ENCODE measurements at places on chromosomes 1 and 21.

DNA sequence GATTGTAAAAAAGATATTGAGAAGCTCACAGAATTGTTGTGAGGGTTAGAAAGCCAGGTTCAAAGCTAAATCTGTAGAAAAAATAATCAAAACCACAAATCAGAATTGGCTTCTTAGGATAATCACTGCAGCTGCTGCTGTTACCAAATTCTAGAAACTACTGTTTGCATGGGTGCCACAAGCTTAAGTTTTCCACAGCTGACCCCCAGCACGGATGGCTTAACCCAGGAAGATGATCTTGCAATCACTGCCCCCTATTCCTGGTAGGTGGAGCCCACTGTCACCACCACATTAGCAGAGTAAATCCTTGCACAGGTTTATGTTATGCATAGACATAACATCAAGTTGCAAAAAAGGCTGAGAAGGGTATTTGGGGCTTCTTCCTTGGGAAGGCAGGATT, 877.8 kb upstream of the ADGRL2 start:
- no peak for DNase-seq

DNA sequence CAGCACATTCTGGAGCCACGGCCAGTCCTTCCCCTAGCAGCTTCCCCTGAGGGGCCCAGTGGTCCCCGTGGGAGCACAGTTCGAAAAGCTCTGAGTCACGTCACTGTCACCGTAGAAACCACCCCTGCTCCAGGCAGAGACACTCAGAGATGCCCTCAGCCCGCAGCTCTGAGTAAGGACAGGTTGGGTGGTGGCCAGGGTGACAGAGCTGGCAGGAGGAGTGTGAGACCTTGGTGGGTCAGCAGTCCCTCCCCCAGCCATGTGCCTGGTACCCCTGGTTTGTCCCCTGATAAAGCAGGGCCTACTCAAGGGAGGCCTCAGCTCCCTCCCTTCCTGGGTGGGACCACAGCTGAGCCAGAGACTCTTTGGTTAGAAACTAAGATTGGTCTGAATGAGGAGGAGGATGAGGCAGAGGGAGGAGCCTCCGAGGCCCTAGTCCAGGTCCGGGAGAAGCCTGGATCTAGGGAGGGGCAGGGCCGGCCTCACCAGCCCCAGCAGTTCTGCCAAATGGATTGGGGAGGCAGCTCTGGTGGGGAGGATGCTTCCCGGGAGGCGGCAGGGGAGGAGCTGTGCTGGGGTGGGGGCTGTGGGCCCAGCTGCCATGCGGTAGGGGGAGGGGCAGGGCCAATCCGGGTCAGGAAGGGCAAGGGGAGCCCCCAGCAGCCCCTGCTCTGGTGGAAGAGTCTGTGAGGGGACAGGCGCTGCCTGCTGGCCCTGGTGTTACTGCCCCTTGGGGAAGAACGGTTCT, 55.2 kb downstream of the SLC9A1 start:
- DNase-seq, result no peak

- DNase-seq, result no peak
Observed at GRCh38 chr1:232221802-232222499, 408.0 kb downstream of the SIPA1L2 start.

DNA sequence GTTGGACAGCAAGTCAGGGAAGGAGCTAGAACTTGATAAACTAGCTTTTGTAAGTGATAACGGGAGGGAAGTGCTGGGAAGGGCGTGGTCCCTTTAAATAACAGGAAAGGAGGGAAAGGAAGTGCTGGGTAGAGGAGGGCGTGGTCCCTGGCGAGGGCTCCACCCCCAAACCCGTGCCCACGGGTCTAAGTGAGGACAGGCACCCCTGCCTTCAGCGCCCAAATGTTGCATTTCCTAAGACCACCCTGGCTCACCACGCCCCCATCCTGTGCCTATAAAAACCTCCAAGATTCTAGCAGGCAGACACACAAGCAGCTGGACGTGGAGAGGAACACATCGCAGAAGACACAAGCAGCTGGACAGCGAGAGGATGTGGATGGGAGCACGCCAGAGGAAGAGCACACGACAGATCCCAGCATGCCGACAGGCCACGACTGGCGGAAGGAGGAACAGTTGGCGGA, 58.5 kb downstream of the PALMD start:
- DNase-seq, result no peak

GRCh38 chr1:56397409-56397808, 182.0 kb downstream of the PLPP3 start:
- DNase-seq, result no peak

- no peak for DNase-seq
Observed at GRCh38 chr1:157139052-157139715, 989 bp upstream of the ETV3 start.

DNA sequence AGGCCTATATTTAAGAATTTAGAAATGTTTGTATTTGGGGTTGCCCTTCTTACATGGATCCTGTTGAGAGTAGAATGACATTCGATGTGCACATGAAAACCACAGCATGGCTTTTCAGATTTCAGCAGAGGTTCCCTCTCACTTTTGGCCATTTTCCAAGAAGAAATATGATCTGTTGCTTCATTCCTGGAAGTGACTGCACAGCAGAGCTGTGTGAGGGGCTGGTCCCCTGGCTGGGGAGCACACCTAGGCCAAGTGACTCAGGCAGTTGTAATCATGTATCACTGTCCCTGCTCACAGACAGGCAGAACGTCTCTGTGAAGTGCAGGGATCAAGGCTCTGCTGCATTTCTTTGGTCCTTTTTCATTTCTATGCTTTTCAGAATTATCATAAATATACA, 32.3 kb downstream of the AGT start:
- peak; percentile 33 for DNase-seq

DNA sequence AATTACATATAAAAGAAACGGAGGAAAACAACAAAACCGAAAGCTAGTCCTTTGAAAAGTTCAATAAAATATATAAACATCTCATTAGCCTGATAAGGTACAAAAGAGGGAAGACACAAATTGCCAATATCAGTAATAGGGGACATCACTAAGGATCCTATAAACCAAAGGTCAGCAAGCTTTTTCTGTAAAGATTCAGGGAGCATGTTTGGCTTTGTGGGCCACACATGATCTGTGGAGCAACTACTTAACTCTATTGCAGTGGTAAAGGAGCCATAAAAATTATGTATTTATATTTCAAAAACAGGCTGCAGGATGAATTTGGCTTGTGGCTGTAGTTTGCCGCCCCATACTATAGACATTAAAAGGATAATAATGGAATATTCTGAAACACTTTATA, 5.5 kb upstream of the NSUN4 start:
- no peak for DNase-seq

DNA sequence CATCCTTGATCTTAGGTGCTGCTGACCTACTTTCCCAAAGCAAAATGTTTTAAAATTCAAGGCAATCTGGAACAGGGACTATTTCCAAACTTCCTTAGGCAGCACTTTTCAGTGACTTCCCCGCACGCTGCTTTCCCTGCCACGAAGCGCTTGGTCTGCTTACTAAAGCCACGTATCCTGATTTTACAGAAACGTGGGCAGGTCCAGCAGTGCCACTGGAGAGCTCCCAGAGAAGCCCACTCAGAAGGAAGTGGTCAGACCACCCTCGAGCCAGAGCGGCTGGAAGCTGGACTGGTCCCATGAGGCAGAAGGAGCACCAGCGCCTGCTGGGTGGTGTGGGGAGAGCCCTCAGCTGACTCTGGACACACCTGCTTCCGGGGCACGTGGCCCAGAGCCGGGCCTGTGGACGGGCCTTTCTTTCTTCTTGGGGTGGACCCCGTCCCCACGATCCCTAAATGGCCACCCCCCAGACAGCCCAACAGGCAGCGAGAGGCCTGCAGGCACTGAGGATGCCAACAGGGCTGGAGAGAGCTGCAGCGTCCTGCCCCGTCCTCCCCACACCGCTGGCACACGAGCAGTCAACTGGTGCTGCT, 23.2 kb downstream of the PTTG1IP start:
- DNase-seq, result no peak

- no peak for DNase-seq
Observed at GRCh38 chr1:8061673-8062386, 35.7 kb upstream of the ERRFI1 start.

- no peak for DNase-seq
Observed at GRCh38 chr1:52159033-52159789, 17.3 kb downstream of the ZFYVE9 start.

- no peak for DNase-seq
Observed at GRCh38 chr21:42157606-42158310, 61.2 kb upstream of the ABCG1 start.

Measured in left renal pelvis (tissue), 4 donors.